ENCODE measurements at places on chromosomes 11 and 22.

- DNase-seq = no peak
Measured at GRCh38 chr11:103370076-103370475, 260.9 kb downstream of the DYNC2H1 start.

DNA sequence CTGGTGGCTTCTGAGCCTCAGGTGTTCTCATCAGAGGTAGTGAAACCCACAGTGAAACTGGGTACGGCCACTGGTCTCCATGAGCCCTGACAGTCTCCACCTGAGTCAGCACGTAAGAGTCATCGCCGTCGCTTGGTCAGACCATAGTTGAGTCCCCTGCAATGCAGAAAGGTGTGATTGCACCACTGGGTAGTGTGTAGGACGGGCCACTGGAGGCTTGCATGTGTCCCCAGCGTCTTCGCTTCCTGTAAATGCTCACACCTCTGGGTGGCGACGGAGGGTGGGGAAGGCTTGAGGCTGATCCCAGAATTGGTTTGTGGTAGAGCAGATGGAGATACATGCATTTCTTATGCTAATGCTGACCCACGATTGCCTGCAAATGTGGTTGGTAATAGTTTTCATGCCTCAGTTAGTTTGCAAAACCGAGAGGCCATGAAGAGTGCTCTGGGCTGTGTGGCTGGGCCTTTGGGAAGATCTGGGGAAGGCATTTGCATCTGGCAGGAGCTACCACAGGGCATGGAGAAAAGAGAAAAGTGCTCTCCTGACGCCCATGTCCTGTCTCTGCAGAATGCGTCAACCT lies 26.5 kb downstream of the CTTN start:
- DNase-seq = no peak

DNA sequence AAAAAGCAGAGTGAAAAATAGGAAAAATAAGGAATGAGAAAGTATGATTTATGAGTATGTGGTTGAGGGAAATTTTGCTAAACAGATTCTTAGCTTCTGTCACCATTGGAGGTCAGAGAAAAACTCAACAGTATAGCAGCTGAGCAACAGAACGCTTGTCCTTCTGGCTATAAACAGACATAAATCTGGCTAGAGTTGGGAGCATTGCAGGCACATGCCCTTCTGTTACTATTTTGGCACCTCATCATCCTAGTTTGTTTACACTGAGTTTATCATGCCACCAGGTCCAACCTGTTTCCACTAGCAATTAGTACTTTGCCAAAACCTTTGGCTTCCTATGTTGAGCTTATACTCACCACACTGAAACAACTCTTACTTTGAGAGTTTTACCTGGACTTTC lies 6.9 kb downstream of the UBE4A start:
- DNase-seq = no peak

GRCh38 chr11:2379466-2380174 lies 2.5 kb downstream of the CD81 start:
- DNase-seq = no peak

DNA sequence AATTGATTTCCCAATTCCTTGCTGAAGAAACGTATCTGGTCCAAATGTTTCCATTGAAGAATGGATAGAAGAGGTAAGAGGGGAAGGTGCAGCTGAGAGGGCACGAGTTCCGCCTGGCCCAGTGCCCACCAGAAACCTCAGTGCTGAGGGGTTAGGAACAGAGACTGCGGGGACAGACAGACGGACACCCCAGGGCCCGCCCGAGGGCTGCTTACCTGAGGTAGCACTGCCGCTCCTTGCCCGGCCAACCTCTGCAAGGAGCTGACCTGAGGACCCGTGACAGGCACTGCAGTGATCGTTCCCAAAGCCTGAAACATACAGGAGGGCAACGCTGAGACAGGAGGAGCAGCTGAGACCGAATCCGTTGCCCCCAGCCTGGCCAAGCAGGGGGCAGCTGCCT lies 89.6 kb downstream of the PHF21B start:
- no peak for DNase-seq

GRCh38 chr11:64729851-64730382 lies 6.9 kb upstream of the NRXN2 start:
- no peak for DNase-seq

DNA sequence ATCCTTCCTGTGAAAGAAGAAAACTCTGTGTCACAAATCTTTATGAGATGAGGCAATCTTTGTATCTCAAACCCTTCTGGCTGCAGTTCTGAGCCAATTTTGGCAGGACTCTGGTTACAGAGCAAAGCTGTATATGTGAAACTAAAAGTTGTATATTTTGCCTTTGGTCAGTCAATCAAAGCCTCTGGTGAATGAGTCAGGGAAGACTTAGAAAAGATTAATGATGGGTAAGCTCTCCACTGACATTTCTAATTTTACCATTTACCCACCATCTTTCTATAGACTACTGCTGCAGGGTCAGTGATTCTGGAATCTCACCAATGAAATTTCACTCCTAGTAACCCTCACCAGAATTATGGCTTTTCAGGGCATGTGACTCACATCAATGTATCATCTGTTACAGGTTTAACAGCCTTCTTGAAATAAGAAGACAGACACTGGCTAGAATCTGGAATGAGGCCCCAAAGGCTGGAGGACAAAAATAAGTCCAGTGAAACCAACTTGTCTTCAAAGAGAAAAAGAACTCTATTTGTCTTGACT lies 43.3 kb downstream of the USP35 start:
- peak; percentile 67 for DNase-seq

GRCh38 chr22:37525746-37526350 lies 6.6 kb upstream of the CARD10 start:
- DNase-seq = no peak

- DNase-seq = no peak
Measured at GRCh38 chr11:7637447-7638157, 35.7 kb downstream of the CYB5R2 start.

GRCh38 chr22:25146307-25146706 lies 53.4 kb upstream of the CRYBB3 start:
- DNase-seq = no peak

- no peak for DNase-seq
Measured at GRCh38 chr11:105641433-105641832, 31.6 kb downstream of the GRIA4 start.

- no peak for DNase-seq
Measured at GRCh38 chr11:105718641-105719040, 108.8 kb downstream of the GRIA4 start.

- DNase-seq = no peak
Measured at GRCh38 chr22:46263216-46263590, at the start of gene PKDREJ. PKDREJ (minus strand) TSS chr22:46263343; CDS start chr22:46263322, 21 bp downstream.

- DNase-seq = peak; percentile 24
Measured at GRCh38 chr22:25448435-25449051, 115.9 kb upstream of the GRK3 start.

DNA sequence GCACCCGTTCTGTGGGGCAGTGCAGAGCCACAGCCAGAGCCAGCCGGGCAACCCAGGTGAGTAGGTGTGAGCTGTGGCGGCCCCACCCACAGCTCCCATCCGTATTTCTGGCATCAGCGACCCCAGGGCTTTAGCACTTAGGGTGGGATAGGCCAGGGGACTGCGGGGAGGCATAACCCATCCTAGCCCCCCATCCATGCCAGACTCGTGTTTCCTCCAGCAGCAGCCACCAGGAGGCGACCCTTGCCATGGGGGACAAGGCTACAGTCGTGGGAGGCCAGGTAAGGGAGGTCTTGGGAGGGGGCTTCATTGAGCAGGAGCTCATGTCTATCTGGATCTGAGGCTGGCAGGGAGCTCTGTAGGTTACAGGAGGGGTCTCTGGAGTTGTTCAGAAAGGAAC lies 873 bp downstream of the OTOG start:
- no peak for DNase-seq

GRCh38 chr11:44030996-44031395 lies 16.8 kb upstream of the ACCSL start:
- no peak for DNase-seq

DNA sequence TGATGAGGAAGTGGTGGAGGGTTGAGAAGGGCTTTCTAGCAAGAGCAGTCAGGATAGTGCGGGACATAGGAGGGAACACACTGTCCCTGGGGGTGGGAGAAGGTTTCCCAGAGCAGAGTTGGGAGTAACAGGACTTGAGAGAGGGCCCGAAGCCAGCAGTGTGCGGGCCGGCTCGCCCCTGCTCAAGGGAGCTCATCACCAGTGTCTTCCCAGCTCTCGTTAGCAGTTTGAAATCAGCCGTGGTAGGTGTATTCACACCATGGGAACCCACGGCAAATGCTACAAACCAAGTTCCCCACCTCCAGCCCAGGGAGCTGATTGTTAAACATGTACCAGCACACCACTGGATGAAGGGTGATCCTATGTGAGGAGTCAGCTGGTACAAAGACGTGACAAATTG lies 66.2 kb upstream of the EIF3D start:
- DNase-seq = no peak

DNA sequence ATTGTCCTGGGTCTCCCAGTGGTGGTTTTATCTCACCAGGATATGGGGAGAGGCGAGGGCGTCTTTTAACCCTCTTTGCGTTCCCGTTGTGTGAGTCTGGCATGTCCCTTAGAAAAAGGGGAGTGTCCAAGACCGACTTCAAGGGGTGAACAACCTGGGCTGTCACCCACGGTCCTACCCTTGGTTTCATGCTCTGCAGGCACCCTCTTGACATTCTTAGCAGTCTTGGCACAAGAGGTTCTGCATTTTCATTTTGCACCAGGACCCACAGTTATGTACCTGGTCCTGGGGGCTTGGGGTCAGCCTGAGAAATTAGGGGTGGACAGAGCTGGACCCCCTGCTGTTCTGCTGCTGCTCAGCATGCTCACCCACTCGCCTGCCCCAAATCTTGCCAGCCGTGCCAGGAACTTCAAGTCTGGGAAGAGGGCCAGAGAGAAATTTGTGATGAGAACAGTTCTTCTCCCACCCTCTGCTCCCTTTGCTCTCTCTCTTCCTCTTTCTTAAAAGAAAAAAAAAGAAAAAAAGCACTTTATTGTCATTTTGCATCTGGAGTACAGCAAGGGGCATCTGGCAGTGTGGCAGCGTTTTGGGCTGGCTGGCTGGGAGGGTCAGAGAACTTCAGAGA lies 471.2 kb downstream of the MIAT start:
- peak; percentile 56 for DNase-seq

DNA sequence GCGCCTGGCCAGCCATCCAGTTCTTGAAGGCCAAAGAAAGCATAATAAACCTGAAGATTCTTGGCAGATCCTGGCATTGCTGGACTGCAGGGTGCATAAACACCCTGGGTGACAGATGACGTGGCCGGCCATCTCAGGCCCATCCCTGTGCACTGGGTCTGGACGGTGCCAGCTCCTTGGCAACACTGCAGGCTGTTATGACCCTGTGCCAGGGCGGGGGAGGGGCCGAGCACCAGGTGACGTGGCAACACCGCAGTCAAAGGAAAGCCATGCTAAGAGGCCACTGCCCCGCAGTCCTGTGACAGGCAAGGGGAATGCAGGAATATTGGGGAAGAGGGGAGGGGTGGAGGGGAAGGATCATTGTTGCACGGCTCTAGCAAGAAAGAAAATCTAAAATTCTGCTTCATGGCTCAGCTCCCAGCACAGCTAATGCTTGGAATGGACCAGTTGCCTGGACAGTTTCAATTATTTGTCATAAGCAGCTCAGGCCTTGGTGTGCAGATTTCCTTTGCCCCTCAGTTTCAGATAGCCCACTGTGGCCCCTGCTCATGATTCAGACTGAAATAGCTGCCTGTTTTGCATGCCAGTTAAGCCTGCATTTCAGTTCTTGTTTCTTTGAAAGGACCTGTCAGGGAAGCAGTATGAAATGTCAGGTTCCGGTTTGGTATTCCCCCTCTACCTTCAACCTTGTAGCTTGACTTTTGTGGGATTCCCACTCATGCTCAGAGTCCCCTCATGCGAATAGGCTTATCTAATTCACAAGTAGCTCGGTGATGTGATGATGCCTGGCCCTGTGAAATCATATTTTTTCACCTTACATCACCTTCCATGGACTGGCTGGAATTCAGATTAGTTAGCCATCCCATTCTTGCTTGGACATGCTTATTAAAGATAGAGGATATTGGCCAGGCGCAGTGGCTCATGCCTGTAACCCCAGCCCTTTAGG lies 29.7 kb upstream of the DDX6 start:
- peak; percentile 8 for DNase-seq

DNA sequence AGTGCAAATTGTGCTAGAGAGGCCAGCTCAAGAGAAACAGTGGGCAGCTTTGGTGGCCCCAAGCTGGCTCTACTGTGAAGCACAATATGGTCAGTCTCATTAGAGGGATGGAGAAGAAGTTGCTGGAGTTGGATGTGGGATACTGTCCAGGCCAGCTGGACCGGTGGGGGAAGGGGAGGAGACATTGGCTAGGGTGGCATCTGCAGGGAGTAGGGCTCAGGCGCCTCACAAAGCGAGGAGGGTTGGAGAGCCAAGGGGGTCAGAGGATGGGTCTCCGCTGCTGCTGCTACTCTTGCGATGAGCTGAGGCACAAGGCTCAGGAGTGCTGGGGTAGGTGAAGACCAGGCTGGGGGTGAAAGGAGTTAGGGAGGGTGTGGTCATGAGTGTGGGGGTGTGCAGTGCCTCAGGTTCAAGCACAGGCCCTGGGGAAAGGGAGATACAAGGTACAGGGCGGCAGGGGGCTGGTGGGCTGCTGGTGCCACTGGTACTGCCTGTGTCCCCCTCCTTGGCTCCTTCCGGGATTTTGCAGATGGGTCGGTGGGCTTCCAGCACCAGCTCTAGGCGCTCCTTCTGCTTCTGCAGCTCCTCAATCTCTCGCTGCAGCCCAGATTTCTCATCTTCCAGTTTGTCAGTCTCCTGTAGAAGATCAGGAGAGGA lies 2.3 kb downstream of the CCDC85B start:
- no peak for DNase-seq

DNA sequence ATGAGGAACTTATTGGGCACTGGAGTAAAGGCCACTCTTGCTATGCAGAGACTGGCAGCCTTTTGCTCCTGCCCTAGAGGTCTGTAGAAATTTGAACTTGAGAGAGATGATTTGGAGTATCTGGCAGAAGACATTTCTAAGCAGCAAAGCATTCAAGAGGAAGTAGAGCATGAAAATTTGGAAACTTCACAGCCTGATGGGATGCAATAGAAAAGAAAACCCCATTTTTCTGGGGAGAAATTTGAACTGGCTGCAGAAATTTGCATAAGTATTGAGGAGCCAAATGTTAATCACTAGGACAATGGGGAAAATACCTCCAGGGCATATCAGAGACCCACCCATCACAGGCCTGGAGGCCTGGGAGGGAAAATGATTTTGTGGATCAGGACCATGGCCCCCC lies 29.9 kb upstream of the CD44 start:
- DNase-seq = no peak

GRCh38 chr11:12246989-12247388 lies 130.4 kb upstream of the PARVA start:
- DNase-seq = no peak

GRCh38 chr11:17593466-17594245 lies 46.6 kb downstream of the OTOG start:
- DNase-seq = no peak

GRCh38 chr11:66343176-66343575 lies 1.7 kb downstream of the BRMS1 start:
- no peak for DNase-seq

GRCh38 chr11:73430326-73430725 lies 54.1 kb downstream of the RELT start:
- DNase-seq = no peak

- no peak for DNase-seq
Measured at GRCh38 chr11:109506115-109506514, 84.1 kb downstream of the C11orf87 start.

All from cardiac muscle cell (in vitro differentiated cells and primary cell).